AG09319 (cell line): ENCODE measurements at places on chromosomes 4 and X.

DNA sequence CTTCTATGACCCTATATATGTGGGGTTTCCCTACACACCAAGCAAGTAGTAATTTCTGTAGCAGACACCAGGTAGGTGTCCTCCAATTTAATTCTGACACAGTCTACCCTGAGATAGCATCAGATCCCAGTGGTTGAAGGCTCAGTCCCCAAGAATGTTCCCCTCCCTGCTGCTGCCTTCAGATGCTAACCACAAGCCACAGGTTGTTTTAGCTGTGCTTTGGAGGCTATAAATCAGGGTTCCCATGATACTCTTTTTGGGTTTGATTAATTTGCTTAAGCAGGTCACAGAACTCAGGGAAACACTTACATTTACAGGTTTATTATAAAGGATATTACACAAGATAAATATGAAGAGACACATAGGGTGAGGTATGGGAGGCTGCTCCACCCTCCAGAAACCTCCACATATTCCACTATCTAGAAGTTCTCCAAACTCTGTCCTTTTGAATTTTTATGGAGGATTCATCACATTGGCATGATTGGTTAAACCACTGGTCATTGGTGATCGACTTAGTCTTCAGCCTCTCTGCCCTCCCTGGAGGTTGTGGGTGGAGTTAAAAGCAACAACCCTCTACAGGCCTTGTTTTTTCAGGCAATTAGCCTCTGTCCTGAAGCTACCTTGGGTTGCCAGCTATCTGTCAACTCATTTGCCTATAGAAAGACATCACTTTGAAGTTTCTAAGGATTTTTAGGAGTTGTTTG, 50.8 kb downstream of the GRIA2 start:
- no peak for DNase-seq

DNA sequence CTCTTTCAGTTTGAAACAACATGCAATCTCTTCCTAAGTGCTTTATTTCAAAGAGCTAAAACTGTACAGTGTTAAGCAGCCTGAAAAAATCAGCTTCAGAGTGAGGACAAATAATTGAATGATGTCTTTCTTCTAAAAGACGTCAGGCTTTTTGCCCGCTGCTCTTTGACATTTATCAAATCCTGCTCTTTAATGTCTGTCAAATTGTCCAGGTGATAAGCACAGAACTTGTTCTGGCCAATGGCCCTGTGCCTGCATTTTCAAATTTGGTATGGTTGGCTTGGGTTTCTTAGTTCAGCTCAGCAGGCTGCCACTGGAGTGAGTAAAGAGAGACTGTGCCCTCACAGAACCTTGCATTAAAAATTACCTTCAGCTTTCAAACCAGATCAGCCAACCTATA, 712.9 kb upstream of the LCORL start:
- DNase-seq: no peak

- DNase-seq: no peak
Measured at GRCh38 chr4:70277121-70277520, 34.7 kb downstream of the CSN3 start.

GRCh38 chr4:84901173-84901572, 65.3 kb downstream of the WDFY3 start:
- DNase-seq: no peak

GRCh38 chrX:21947671-21948070, 7.2 kb downstream of the SMS start:
- no peak for DNase-seq

- no peak for DNase-seq
Measured at GRCh38 chrX:150696866-150697265, 3.7 kb downstream of the MTMR1 start.

GRCh38 chr4:141636771-141637460, 533 bp downstream of the IL15 start:
- no peak for DNase-seq

- no peak for DNase-seq
Measured at GRCh38 chrX:117607561-117607960, 509.0 kb downstream of the KLHL13 start.

DNA sequence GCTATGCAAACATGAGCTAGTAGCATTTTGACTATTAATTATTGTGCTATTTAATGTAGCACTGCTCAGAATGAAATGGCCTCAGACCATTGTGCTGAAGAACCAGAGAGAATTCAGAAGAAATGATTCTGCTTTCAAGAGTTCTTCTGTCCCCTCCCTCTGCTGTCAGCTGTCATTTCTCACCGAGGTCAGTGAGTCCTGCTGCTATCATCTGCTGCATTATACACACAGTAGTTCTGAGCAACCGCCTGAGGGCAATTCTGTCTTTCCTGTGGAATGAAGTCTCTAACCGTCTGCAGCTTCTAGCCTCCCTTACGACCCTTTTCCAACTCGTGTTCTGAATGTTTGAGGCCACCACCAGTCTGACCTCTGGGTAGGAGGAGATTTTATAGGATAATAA, 249.4 kb downstream of the HNRNPD start:
- no peak for DNase-seq

GRCh38 chr4:10279261-10279660, 162.7 kb upstream of the WDR1 start:
- DNase-seq: no peak

GRCh38 chrX:129773649-129774458, 5.9 kb upstream of the SASH3 start:
- DNase-seq: no peak

- DNase-seq: no peak
Measured at GRCh38 chr4:101018836-101019235, 328.5 kb downstream of the PPP3CA start.

GRCh38 chrX:130171446-130172126, at the start of gene RAB33A:
Gene RAB33A, plus strand, starts transcription at chrX:130171962. Its CDS starts 101 bp downstream, at chrX:130172063.
- no peak for DNase-seq

GRCh38 chr4:173091362-173091761, 77.2 kb upstream of the GALNT7 start:
- DNase-seq: no peak

DNA sequence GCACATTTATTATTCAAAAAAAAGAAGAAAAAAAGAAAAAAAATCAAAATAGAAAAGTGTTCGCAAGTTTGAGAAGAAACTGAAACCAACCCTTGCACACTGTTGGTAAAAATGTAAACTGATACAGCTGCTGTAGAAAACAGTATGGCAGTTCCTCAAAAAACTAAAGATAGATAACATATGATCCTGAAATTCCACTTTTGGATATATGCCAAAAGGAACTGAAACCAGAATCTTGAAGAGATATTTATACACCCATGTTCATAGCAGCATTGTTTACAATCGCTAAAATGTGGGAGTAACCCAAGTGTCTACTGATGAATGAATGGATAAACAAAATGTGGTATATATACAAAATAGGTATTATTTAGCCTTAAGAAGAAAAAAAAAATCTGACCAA, 155.4 kb downstream of the TBCK start:
- no peak for DNase-seq

DNA sequence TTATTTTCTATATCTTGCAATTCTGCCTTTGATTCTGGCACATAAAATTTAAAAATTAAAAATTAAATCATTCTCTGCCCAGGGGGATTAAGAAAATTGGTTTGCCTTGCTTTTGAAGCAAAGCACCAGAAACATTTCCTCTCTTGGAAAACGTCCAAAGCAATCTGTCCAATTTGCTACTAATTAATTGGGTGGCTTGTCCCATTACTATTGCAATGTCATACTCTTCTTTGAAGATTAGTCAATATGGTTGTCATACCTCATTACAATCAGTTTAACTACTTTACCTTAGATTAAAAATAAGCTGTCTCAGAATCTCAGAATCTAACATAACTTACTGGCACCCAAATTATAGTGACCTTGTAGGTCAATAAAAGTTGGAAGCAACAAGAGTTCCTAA, 208.8 kb downstream of the TMA16 start:
- DNase-seq: no peak

DNA sequence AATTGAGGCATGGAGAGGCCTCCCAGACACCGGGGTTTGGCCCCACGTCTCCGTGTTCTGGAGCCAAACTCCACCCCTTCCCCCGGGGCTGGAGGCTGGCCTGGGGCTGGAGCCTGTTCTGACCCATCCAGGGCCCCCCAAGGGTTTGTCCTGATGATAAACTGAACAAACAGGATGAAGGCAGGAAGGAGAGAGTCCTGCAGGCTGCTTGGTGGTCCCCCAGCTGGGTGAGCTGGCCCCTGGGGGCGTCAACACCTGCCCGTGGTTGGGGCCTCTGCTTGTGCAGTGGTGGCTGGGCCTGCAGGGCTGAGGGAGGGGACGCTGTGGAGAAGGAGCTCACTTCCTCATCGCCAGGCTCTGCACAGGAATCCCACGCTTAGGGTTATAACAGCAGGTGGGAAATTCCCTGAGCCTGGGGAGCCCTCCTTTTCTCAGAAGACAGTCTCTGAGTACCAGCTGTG, 2.3 kb downstream of the SH3TC1 start:
- DNase-seq: no peak

DNA sequence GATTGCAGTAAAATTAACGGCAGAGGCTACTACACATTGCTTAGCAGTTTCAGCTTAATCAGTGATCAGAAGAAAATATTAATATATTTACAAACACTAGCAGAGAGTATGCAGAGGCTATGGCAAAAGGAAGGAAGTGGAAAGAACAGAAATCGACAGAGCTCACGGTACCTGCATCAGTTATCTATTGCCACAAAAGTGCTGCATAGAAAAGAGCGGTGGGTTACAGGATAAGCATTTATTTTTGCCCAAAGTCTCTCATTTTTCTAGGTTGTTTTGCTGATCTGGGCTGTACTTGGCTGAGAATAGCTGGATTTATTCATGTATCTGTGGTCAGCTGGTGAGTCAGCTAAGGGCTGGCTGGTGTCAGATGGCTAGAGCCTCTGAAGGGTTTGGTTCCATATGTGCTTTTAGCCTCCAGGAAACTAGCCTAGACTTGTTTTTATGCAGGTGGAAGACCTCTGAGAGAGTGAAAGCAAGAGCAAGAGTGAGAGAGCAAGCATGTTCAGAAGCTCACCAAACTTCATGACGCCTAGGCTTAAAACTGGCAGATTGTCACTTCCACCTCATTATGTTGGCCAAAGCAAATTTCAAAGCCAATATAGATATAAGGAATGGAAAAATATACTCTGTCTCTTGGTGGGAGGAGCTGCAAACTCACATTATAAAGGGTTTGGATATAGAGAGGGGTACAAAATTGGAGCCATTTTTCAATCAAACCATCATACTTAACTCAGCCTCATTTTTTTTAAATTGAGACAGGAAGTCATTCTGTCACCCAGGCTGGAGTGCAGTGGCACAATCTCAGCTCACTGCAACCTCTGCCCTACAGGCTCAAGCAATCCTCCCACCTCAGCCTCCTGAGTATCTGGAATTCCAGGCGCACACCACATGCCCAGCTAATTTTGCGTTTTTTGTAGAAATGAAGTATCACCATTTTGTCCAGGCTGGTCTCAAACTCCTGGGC, 153.2 kb upstream of the RPL34 start:
- DNase-seq: peak; percentile 44

GRCh38 chr4:11160288-11160687, 268.4 kb downstream of the HS3ST1 start:
- no peak for DNase-seq

DNA sequence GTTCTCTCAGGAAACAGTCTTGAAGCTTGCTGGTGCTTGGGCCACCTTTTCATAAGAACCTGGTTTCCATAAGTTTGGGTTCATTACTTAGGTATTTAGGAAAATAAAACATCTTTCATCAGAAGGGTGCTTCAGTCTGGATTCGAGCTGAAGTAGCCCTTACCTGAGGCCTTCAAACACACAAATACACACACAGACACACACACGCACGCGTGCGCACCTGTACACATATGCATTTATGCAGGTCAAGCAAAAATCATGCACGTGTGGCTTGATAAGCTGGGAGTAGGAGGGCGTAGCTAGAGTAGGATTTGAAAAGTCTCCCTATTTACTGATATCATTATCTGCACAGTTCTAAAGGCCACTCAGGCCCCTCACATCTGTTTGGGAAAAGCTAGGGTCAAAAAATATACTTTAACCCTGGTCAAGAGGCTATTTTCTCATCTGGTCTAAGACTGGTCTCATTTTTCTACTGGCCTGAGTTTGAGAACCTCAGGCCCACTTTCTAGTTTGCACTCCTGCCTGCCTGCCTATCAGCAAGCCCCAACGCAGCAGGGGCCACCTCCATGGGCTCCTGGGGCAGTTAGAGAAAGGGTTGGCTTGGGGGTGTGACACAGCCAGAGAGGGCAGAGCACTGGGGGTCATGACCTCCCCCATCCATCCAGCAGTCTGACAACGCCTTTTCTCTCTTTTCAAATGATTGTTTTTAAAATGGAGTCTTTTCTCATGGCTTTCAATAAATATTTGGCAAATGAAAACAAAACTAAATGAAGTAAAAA, 64.3 kb downstream of the RASL11B start:
- no peak for DNase-seq

GRCh38 chrX:47864785-47865184, 28.1 kb downstream of the ZNF81 start:
- no peak for DNase-seq

- no peak for DNase-seq
Measured at GRCh38 chr4:37653601-37654000, 32.6 kb downstream of the RELL1 start.

DNA sequence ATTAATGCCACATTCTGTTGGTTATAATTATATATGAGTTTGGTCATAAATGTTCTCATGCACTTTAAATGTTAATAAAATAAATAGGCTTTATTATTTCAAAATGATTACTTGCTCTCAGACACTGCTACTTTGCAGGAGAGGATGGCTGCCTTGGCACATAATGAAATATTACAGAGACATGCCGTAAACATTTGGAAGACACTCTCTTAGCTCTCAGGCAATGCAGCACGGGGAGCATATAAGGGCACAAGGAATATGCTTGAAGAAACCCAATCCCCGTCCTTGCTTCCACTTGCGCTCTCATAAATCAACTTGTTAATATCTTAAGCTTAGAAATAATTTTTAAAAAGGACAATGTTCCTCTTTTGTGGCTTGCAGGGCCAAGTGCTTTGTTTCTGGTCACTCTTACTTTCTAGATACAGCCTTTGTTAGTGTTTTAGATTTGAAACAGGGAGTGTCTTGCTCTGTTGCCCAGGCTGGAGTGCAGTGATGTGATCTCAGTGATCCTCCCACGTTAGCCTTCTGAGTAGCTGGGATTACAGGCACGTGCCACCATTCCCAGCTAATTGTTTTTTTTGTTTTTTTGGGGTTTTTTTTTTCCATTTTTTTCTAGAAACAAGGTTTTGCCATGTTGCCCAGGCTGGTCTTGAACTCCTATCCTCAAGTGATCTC, 445.0 kb downstream of the SPRY1 start:
- DNase-seq: no peak

- DNase-seq: no peak
Measured at GRCh38 chr4:150805183-150806025, 209.7 kb downstream of the LRBA start.

GRCh38 chr4:80255329-80256095, 11.0 kb upstream of the FGF5 start:
- no peak for DNase-seq

GRCh38 chrX:47815901-47816845, 20.5 kb upstream of the ZNF81 start:
- DNase-seq: no peak

DNA sequence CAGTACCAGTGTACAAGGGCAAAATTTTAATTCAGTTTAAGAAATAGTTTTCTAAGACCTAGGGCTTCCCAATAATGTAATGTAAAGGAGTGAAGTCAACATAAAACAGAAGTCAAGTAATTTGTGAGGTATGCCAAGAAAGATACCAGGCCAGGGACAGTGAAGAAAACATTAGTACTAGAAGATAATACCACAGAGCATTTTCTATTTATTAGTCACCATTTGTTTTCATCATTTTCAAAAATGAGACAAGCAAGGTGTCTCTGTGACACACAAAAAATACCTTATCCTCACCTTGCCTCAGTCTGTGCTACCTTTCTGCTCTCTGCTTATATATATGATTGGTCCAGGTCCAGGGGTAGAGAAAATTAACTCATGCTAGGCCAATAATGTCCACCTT, 46.8 kb downstream of the VEGFC start:
- no peak for DNase-seq
